ENCODE measurements at places on chromosomes 12 and 14.

GRCh38 chr12:77814386-77814785, 16.3 kb upstream of the NAV3 start:
- DNase-seq, result no peak

- DNase-seq, result no peak
Observed at GRCh38 chr12:124419292-124420040, 124.6 kb downstream of the RFLNA start.

DNA sequence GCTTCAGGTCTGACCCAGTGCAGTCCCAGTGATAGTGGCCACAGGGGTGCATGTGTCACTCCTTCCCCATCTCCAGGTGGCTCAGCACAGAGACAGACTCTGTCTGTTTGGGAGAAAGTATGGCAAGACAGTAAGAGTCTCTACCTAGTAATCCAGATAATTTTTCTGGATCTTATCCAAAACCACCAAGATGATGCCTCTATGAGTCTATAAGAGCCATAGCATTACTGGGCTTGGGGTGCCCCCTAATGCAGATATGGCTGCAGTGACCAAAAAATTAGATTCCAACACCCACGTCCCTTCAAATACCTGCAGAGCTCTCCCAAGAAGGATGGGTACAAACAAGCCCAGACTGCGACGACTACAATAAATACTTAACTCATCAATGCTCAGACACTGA, 123.8 kb downstream of the GRIP1 start:
- peak; percentile 11 for DNase-seq

DNA sequence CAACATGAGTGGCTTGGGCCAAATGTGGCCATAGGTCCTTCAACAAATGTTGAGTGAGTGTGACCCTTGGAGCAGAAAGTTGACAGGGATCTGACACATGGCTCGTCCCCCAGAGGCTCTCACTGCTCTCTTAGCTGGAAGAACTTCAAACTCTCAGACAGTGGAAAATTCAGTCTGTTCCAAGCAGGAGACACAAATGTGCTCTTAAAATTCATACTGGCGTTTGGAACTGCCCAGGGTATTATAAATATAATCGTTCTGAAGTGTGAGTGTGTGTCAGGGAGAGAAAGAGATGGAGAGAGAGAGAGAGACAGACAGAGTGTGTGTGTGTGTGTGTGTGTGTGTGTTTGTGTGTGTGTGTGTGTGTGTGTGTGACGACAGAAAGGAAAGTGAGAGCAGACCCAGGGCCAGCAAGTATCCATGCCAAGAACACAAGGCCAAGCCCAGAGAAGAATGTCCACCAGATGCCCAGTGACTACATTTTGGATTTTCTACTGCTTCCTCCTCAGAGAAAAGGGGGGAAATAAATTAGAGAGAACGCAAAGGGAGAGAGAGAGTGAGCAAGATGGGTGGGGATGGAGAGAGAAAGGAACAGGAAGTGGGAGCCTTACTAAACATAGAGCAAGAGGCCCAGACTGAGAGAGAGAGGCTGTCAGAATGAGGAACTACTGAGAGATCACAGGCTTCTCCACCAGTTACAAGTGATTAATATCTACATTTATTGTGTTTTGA, 193.6 kb upstream of the NUDT4 start:
- DNase-seq, result no peak

DNA sequence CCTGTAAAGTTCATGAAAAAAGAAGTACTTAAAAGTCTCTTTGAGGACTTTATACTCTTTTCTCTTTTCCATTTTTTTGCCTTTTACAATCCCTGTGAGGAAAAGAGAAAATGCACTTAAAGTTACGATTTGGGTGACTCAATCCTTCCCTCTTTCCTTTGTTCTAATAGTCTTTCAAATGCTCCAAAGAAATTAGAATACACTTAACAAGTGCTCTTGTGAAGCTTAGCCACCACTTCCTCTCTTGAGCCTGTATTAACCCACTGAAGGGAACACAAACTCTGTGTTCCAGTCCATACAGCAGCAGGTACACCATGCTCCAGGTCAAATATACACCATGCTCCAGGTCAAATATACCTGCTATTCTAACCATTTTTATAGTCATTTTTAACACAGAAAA, 581.1 kb upstream of the MGAT4C start:
- no peak for DNase-seq

DNA sequence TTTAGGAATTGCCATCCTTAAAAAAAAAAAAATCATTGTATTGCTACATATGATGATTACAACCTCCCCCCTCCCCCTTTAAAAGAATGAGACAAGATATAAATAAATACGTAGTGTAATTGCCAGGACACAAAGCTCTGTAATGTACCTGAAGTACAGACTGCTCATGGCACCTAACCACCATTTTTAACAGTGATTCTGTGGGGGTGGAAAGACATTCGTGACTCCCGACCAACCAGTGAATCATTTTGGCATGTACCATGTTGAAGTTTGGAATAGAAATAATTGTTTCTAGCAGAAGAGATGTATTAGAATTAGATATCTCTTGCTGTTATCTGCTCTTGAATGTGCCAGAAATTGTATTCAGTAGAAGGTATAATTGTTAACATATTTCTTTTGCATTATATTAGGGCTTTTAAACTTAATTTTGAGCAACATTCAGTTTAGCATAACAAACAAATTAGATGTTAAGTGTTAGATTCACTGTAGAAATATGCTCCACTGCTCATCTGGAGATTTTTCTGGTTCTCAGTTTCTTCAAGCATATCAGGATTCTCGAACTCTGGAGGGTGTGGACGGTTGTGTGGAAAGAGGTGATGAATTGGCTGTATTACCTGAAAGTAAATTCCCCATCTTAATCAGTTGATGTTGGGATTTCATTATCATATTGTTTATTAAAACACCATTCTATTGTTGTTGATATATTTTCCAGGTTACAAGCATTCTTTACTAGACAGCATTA, 31.1 kb downstream of the FRS2 start:
- peak; percentile 23 for DNase-seq

DNA sequence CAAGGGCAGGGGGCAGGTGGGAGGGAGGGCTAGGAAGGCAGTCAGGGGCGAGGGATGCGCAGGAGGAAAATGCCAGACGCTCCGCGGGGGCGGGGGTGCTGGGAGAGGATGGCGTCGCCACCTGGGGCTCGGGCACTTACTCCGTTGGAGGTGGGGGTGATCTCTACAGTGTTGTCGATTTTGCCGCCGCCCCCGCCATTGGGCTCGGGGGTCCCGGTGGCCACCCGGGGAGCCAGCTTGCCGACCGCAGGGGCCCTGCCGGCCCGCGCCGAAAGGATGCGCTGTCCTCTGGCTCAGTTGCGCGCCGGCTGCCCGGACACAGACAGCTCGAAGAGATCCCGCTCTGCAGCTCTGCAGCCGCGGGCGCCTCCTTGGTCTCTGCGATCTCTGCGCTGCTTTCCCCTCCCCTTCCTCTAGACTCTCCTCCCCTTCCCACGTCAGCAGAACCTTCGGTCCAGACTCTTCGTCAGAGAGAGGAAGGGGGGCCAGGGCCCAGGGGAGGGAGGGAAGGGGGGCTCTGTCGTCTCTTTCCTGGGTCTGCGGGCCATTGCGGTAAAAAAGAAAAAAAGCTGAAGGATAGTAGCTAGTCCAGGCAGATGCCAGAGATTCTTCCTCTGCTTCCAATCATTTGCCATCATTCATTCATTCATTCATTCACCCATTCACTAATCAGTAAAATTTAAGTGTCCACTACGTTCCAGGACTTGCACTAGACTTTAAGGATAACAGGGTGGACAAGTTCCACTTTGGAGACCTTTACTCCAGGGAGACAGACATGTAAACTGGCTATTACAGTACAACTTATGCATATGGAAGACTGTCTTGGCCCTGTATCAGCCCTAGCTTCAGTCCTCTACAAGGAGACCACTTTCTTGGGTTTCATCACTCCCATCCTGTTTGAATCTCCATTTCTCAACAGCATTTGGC, at the start of gene SLC22A17:
Gene SLC22A17, minus strand, starts transcription at position 382 of the 927 bp plus-strand sequence.
- peak; percentile 93 for DNase-seq

DNA sequence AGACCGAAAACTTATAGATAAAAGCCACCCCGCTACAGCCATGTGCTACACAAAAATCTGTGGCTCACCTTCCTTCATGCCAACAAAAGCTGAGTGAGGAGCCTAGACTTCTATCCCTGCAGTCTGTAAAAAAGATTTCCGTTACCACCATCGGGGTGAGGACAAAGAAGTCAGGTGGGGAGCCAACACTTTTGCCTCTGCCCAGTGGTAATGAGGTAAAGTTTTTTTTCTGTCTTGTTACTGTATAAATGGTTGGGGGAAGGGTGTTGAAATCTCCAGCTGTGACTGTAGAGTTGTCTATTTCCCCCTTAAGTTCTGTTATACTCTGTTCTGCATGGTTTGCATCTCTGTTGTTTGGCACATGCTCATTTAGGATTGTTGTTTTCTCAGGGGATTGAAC, 707.8 kb downstream of the FLRT2 start:
- no peak for DNase-seq

GRCh38 chr14:35643513-35643912, 109.5 kb downstream of the INSM2 start:
- no peak for DNase-seq

- DNase-seq, result peak; percentile 89
Observed at GRCh38 chr12:19894050-19894449, 454.8 kb downstream of the AEBP2 start.

- DNase-seq, result peak; percentile 85
Observed at GRCh38 chr12:49868952-49869815, 26.3 kb upstream of the BCDIN3D start.

DNA sequence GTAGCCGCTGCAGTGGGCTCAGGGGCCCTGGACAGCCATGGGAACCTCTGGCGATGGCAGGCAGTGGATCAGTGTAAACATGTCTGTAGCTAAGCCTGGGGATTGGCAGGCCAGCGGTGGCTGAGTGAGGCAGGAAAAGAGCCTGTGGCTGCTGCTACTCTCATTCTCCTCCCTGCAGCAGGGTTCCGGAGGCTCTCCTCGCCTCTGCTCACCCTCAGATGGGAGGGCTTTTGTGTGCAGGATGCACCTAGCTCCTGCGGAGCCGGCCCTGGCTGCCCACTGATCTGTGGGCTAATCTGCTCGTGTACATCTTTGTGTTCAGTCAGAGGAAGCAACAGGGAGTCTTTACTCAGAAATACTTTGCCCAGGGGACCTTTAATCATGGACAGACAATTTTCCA, 59.5 kb downstream of the GALNT8 start:
- DNase-seq, result no peak

DNA sequence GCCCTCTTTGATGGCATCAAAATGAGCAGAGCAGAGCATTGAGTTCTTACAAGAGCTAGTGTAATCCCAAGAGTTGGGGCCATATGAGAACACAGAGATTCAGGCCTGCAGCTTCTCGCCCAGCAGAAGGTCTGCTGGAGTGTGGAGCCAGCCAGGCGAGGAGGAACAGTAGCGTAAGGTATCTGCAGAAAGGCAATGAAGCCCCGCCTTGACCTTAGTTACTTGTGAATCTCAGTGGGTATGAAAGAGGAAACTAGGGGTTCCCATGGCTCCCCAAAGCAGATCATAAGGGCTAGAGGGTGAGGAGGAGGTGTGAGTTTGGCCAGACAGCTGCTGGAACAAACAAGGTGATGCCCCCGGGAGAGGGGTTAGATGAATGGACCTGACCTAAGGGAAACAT, 49.4 kb downstream of the SLC8A3 start:
- no peak for DNase-seq

DNA sequence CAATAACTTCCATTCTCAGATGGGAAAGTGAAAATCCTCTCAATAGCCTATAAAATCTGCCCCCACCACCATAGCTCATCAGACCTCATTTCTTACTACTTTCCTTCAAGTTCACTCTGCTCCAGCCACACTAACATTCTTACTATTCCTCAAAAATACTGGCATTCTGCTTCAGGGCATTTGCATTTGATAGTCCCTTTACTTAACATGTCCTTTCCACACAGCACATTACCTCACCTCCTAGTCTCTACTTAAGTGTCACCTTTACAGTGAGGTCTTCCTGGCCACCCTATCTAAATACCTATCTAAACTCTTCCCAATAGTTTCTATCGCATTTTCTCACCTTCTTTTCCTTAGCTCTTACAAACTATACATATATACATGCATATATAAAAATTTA, 6.8 kb downstream of the EML5 start:
- DNase-seq, result no peak

GRCh38 chr14:64693810-64694165, 10.4 kb upstream of the PLEKHG3 start:
- DNase-seq, result no peak

DNA sequence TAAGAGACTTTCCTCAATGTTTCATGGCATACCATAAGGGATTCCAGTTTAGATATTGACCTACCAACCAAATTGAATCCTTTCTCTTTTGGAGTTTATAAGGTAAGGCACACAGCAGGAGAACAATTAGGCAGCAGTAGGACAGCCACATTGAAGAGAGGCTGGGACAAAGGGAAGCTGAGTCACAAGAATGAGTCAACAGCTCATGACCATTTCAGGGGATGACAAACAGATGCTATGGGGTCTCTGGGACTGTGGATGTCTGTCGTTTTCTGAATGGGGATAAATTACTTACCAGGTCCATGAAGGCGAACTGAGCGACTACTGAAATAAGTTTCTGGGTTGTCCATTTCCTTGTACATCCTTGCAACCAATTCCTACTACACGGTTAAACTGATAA, 48.6 kb upstream of the E2F7 start:
- no peak for DNase-seq

- DNase-seq, result no peak
Observed at GRCh38 chr12:5439371-5439771, 7.5 kb downstream of the NTF3 start.

- DNase-seq, result peak; percentile 60
Observed at GRCh38 chr14:64074961-64075612, 219.1 kb downstream of the ESR2 start.

GRCh38 chr12:69719336-69720316, 19.0 kb upstream of the RAB3IP start:
- DNase-seq, result no peak

DNA sequence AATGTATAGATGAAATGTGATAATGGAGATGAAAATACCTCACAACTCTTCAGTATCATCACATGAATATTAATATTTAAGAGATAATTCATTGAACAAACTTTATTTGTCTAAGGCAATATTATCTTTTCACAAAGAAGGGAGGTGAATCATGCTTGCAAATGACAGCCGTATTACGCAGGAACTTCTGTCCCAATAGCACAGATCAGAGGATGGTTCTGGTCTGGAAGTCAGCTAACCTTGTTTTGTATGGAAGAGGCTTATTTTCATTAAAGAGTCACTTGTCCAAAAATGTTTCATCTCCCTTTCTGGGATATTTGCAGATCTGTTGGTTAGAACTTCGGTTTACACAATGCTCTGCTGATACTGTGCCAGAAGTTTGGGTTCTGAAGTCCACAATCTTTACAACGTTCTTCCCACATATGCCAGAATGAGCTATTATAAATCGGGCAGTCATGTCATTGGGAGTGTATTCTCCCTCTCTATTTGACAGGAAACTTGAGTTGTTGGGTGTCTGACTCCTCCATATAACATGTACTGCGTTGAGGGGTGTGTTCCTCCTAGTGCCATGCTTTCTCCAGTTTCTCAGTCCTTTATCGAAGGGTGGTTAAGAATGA, 29.8 kb downstream of the YY1 start:
- no peak for DNase-seq

DNA sequence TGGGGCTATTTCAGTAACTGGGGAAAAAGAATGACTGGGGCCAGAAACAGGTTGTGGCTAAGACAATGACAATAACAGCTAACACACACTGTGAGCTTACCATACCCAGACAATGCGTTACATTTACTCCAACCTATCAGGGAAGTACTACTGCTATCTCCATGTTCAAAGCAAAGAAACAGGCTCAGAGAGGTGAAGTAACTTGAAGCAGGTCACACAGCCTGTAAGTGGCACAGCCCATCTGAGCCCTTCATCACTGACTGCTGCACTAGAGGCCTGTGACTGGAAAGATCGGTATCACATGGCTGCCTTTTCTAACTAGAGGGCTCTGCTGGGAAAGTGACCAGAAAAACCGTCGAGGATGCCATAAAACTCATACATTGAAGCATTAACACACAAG, 7.9 kb downstream of the GCN1 start:
- no peak for DNase-seq
